ENCODE measurements at places on chromosomes 2 and 18. TPM values are rescaled to one million over a fixed set of nuclear protein-coding genes. Genes with fewer than 3 reads are reported as not detected.

The TEX44 gene
- not detected for total RNA-seq

The CPLX4 gene
- 0.22 TPM for total RNA-seq

The AOX1 gene
- 9.2 TPM for total RNA-seq

The GPC1 gene
- 27.2 TPM for total RNA-seq

The CLK1 gene
- 170 TPM for total RNA-seq

The MAP3K19 gene
- total RNA-seq = 6.9 TPM

The CIB4 gene
- total RNA-seq = 0.83 TPM

The HOXD4 gene
- total RNA-seq = 3.9 TPM

The MAL gene
- total RNA-seq = 23.0 TPM

The KANSL3 gene
- total RNA-seq = 31.2 TPM

GRCh38 chr2:128311755-128312341 is 6.8 kb downstream of the HS6ST1 start:
- no peak for DNase-seq

DNA sequence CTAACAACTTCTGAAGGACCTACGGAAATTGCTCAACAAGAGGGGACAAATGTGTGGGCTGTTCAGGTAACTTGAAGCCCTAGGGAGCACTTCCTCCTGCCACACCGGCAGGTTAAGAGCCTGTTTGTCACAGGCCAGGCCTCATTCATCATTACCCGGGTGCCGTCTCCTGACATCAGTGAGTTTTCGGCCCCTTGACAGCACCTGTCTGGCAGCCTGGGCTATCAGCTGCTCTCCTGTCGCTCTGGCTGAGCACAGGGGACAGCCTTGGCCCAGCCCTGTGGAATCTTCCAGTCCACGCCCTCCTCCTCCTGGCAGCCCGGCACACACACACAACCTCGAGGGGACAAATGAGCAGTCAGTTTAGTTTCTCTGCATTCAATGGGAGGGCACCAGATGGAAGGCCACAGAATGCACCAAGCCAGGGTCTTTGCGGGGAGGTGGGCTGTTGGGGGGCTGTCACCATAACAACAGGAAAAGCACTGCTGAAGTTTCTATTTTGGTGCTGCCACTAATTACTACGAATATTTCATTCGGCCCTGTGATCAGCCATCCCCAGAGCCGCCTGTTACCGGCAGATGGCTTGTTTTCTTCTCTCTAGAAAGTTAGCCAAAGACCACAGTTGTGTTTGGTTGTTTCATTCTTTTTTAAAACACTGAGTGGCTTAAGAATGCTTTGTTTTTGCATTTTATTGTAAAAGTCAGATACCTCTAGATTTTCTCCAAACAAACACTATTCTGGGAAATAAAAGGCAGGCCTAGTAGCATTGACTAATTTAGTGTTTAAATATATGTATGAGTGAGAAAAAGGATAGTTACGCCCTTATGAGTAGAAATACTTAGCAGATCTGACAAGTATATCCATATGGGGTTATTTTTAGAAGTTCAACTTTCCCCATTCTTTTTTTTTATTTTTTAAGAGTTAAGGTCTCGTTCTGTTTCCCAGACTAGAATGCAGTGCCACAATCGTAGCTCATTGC is 189.9 kb upstream of the NDUFV2 start:
- peak; percentile 5 for DNase-seq

GRCh38 chr2:224036731-224037361 is 2.2 kb downstream of the SERPINE2 start:
- no peak for DNase-seq

GRCh38 chr18:55219059-55219458 is 259.8 kb upstream of the CCDC68 start:
- DNase-seq = no peak

DNA sequence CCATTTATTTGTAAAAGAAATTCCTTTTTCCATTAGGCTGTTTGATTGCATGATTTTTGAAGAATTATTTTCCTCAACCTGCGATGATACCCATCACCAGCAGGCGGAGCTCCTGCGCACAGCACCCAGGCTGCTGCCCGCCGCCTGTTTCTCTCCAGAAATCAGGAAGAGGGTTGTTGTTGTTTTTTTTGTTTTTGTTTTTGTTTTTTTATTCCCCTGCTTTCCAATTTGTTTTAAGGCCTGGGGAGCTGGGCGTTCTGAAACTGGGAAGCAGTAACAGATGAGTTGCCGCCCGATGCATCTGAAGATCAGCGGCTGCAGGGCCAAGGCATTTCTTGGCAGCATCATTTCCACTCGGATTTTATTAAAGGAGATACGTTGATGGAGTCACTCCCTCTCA is 132.1 kb downstream of the MBP start:
- no peak for DNase-seq

- no peak for DNase-seq
Observed at GRCh38 chr18:64273724-64274123, 124.8 kb upstream of the LINC00305 start.

DNA sequence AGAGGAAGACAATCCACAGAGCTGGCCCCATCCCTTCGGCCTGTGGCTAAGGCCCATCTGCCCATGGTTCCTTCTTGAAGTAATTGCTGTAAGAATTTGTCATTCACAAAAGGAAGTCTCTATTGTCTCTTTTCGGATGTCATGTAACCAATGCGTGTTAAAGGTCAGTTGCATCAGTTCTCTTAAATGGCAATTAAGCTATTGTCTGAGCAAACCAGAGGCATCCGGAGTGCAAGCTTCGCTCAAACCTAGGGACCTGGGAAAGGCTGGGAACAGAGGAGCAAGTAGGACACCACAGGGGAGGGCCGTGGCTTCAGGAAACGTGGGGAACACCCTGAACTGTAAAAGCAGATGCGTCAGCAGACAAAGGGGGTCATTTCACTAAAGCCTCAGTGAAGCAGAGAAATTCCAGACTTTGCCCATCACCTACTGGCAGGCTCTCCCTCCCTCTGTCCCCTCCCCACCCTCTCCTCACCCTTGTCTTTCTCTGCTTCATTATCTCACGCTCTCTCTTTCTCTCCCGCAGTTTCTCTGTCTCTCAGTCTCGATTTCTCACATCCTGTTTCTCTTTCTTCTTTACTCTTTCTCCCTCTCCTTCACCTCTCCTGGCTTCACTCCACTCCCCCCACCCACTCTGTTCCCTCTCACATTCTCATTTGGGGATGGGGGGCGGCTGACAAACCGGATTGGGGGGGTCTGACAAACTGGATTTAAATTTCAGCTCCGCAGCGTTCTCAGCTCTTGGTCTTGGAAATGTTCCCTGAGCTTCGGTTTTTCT is 204.6 kb upstream of the TNP1 start:
- peak; percentile 75 for DNase-seq

DNA sequence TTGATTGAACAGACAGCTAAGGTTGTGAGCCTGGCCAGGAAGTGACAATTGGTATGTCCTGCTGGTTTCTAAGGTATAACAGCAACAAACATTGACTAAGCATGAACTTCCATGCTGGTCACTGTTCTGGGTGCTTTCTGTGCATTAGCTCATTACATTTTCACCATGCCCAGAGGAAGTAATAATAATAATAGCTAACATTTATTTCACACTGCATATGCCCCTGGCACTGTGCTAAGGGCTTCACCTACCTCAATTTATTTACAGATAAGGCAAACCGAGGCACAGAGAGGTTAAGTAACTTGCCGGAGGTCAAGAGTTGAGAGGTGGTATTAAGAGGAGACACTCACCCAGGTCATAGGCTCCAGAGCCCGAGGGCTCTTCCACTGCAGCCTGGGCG is 113.6 kb downstream of the PDCL3 start:
- DNase-seq = no peak

DNA sequence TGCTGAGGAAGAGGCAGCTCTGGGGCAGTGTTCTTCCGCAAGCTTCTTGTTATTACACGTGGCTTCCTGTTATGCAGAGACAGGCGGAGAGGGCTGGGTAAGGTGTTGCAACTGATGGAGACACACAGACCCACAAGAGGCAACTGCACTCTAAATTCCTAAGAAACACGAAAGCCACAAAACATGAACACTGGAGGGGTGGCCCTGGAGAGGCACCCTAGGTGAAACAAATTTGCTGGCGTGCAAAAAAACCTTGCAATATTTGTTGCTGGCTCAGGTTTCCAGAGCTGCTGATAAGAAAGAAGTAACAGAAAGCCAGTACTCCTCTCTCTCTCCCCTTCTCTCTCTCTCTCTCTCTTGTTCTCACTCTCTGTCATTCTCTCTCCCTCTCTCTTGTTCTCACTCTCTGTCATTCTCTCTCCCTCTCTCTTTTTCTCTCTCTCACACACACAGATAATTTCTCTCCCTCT is 31.8 kb downstream of the ARHGAP25 start:
- DNase-seq = no peak

- no peak for DNase-seq
Observed at GRCh38 chr2:144632809-144633208, 112.9 kb upstream of the ZEB2 start.

- no peak for DNase-seq
Observed at GRCh38 chr2:183359867-183360266, 235.6 kb downstream of the NUP35 start.

DNA sequence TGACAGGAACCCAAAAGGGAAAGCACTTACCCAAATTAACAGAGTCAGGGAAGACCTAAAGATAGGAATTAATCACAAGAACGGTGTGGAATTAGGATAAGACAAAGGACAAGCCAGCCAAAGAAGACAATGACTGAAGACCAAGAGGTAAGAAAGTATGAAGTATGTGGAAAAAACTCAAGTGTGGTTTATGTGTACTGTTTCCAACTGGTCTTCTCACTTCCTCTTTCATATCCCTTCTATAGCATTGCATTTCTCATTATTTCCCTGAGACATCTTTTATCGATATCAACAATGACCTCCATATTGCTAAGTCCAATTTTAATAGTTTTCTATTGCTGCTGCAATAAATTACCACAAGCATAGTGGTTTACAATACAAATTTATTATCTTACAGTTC is 313.5 kb upstream of the SLC39A10 start:
- DNase-seq = no peak

GRCh38 chr2:26542194-26542455 is 64.2 kb upstream of the OTOF start:
- no peak for DNase-seq

- no peak for DNase-seq
Observed at GRCh38 chr18:4276953-4277585, 178.0 kb downstream of the DLGAP1 start.

- no peak for DNase-seq
Observed at GRCh38 chr2:38207168-38207567, 131.2 kb upstream of the CYP1B1 start.

DNA sequence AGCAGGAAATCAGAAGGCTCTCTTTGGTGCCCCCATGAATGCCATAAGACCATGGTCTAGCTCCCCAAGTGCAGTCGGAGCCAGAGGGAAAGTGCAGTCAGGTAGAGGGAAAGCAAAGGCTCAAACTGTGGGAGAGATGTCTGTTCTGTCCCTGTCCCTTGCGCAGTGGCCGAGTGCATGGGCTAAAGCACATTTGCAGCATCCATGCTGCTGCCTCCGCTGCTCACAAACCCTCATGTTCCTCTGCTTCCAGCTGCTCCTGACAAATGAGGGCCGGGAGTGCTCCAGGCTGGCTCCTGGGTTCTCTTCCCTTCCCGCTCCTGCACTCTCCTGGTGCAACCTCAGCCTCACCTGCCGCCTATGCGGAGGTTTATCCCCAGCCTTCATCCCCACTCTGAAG is 34.2 kb downstream of the SCTR start:
- DNase-seq = no peak

GRCh38 chr2:224757934-224758548 is 41.9 kb upstream of the CCDC195 start:
- no peak for DNase-seq

DNA sequence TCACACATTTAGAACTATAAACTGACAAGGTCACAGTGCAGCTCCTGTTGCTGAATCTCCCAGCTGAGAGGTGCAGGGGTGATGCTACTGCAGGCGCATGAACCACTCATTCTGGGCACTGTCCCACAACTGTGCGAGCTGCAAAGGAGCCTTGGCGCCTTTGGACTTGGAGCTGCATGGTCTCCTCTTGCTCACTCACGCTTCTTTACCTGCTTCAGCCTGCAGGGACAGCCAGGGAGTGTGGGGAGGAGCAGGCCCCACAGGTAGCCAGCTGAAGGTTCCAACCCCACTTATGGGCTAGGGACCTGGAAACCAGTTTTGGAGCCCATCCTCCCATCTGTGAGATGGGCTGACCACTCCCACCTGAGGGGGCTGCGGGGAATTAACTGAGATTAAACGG is 75.0 kb downstream of the UXS1 start:
- DNase-seq = no peak

DNA sequence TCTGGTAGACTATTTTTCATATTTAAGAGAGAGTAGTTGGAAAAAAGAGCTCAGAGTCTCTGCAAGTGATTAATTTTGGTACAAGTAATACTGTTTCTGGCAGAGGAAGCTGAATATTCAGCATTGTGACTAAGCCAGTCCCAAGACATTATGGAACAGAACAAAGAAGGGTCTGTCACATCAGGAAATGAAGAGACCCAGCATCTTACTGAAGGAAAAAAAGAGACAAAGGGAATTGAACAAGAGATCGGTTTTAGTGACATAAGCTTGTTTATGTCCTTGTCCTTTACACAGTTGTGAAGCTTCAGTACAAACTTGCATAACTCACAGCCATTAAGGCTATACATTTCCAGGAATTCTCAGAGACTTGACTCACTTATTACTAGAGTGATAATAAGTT is 568.5 kb upstream of the SLC8A1 start:
- peak; percentile 42 for DNase-seq

DNA sequence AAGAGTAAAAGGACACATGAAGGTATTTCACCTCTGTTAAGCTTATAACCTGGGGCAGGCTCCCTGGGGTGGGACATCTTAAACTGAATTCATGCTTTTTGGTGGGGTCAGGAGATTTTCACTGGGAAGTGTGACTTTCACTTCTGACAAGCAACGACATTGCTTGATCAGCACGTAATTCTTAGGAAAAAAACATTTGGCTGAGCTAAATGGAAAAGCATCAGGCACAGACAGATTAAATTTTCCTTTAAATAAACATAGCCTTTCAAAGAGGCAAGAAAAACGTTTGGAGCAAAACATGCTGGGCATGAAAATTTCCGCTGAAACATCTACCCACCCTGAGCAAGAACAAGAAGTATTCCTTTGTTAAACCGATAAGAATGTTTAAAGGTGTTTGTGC is 674.0 kb upstream of the CELF4 start:
- DNase-seq = no peak

- peak; percentile 6 for DNase-seq
Observed at GRCh38 chr2:88765154-88765888, 73.8 kb downstream of the RPIA start.

- DNase-seq = no peak
Observed at GRCh38 chr2:64166637-64167420, 22.6 kb upstream of the PELI1 start.

DNA sequence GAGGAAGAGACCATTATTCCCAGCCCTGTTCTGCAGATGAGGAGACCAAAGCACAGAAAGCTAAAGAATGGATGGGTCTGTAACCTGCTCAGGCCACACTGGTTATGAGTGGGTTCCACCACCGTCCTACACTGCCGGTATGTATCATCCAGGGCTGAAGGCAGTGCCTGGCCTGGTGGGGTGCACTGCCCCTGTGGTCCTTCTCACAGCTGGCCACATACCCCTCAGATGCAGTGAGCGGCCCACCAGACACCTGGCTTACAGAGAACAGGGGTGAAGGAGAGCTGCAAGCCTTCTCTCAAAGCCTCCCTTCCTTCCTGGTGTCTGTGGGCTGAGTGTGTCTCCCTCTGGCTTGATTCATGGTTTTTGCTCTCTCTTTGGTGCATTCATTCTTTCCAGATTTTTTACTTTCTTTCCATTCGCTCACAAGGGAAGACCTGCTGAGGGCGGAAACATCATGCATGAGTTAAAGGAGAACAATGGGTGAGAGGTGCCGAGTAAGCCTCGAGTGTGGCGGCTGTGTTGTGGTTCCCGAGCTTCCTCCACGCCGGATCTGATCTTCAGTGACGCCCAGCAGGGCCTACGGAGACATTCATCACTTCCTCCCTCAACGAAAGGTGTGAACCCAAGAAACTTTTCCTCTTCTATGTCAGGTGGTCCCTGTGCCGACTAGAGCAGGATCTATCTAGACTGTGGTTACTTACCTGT is 62.1 kb upstream of the REL start:
- no peak for DNase-seq
